ENCODE measurements at places on chromosomes 16 and 17. TPM values are rescaled to one million over a fixed set of nuclear protein-coding genes. Genes with fewer than 3 reads are reported as not detected.

NRN1L gene
- total RNA-seq = not detected

ACSM2A gene
- not detected for total RNA-seq

IL34 gene
- 0.12 TPM for total RNA-seq

TOP2A gene
- total RNA-seq = 303 TPM
